MCF 10A (cell line): ENCODE measurements at places on chromosomes 1 and 21.

GRCh38 chr1:209732725-209733124, 23.1 kb upstream of the TRAF3IP3 start:
- DNase-seq: no peak

- no peak for DNase-seq
Observed at GRCh38 chr21:25912402-25912746, 177.6 kb downstream of the GABPA start.

DNA sequence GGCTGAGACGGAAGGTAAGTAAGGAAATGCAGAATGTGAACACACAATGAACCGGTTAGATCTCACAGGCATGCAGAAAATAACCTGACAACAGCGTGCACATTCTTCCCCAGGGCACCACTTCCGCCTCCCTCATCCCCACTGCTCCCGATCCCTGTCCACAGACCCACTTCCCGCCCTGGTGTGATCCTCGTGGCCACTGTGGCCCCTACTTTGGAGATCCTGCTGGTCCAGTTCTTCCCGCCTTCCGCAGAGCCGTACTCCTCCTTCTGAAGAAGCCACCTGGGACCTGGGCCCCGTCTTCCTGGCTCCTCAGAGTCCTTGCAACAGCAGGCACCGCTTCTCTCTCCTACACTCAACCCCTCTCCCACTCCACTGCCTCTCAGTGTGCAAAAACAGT, 1.4 kb upstream of the GSTM4 start:
- no peak for DNase-seq

DNA sequence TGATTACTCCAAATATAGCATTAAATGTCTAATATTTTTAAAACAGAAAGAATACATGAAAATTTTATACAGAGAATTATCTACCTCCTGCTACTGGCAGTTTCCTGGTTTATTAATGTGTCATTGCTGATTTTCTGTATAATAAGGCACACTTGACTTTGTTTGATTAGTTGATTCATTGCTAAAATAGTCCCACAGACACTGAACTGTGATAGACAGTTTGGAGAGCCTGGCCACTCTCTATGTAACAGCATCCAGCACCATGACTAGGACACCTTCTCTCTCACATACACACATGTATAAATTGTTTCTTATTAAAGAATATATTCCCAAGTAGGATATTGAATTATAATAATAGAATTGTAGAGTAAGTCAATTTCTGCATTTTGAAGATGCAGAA, 368.5 kb upstream of the SNX7 start:
- no peak for DNase-seq

- no peak for DNase-seq
Observed at GRCh38 chr1:97660431-97661105, 260.3 kb downstream of the DPYD start.

GRCh38 chr1:45785583-45785982, 17.8 kb upstream of the MAST2 start:
- DNase-seq: no peak

DNA sequence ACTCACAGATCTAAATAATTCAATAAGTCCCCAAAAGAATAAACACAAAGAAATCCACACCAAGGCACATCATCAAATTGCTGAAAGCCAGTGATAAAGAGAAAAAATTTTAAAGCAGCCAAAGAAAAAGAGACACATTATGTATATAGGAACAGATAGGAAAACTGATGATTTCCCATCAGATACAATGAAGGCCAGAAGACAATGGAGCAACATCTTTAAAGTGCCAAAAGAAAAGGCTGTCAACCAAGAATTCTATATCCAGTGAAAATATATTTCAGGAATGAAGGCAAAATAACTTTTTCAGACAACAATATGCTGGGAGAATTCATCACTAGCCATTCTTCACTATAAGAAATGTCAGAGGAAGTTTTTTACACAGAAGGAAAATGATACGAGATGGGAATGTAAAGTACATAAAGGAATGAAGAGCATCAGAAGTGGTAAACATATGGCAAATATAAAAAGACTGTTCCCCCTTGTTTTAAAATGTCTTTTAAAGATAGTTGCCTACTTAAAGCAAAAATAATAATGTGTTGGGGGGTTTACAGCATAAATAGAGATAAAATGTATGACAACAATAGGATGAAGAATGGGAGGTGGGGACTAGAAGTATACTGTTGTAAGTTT, 9.4 kb upstream of the MYOG start:
- DNase-seq: no peak

DNA sequence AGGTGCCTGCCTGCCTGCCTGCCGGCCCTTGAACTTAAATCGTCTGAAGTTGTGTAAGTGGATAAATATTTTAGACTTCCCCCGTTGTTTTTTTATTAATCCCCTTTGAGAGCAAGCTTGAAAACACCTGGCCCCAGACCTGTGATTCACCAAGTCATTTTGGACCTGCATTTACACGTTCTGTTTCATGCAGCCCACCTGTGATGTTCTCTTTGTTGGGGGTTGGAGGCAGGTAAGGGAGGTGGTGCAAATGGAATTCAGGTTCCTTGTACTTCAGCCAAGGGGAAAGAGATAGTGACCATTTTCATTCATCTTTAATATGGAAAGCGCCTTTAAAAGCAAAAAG, 1.2 kb downstream of the SLC37A1 start:
- no peak for DNase-seq

- DNase-seq: peak; percentile 1
Observed at GRCh38 chr1:34406833-34407539, 230.3 kb downstream of the C1orf94 start.

GRCh38 chr1:22234476-22235030, 91.7 kb upstream of the WNT4 start:
- no peak for DNase-seq

DNA sequence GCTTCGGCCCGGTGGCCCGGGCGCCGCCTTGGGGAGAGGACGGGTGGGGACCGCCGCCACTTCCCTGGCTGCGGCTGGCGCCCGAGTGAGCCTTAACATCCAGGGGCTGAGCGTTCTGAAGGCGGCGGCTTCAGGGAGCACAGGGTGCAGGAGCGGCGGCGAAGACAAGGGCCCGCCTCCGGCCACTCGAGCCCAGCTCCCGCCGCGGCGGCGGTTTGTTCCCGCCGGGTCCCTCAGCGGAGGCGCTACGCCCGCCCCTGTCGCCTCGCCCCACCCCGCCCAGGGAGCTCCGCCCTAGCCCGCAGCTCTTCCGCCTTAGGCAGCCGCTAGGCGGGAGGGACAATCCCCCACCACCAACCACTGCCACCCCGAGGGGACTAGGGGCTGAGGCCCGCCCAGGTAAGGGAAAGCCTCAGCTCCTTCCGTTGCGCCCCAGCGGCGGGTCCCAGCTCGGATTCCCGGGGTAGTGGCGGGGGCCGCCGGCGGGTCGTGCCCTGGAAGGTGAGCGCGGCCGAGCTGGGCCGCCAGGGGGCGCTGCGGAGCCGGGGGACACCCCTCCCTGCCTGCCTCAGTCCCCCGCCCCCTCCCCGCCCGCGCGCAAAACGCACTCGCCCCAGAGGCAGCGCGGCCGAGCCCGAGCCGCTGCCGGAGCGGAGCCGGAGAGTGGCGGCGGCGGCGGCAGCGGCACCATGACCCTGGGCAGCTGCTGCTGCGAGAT, at the start of gene FOXD2:
TSS of gene FOXD2 (plus strand) at position 598 of the 718 bp plus-strand sequence. CDS start at position 690, 92 bp downstream.
- DNase-seq: peak; percentile 86

DNA sequence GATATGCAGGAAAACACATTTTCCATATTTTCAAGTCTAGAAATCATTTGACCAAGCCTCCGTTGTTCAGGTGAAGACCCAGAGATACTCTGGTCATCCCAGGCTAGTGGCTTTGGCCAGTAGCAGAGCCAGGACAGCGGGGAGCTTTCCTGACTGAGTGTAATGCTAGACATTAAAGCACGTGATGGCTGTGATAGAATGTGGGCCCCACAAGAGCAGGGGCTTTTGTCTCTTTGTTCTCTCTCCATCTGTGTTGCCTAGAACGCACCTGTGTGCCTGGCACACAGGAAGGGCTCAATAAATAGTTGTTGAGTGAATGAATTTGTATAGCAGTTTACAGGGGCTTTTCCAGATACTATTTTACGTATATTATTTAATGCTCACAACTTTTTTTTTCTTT, 9.0 kb upstream of the CORT start:
- DNase-seq: no peak

DNA sequence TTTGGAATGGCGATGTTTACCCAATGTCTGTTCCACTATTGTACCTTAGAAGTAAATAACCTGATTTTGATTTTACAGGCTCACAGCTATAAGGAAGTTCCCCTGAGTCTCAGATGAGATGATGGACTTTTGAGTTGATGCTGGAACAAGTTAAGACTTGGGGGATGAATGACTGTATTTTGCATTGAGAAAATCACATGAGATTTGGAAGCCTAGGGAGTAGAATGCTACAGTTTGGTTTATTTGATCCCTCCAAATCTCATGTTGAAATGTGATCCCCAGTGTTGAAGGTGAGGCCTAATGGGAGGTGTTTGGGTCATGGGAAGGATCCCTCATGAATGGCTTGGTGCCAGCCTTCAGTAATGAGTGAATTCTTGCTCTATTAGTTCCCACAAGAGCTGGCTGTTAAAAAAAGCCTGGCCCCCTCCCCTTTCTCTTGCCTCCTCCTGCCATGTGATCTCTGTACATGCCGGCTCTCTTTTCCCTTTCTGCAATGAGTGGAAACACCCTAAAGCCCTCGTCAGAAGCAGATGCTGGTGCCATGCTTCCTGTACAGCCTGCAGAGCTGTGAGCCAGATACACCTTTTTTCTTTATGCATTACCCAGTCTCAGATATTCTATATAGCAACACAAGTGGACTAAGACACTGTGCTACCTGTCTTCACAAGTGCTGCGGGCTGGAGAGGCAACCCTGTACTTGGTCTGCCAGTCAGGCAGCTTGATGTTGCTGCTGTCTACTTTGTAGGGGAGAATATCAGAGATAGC, 77.0 kb upstream of the TLR5 start:
- no peak for DNase-seq

GRCh38 chr1:167082511-167083027, 7.6 kb downstream of the GPA33 start:
- peak; percentile 38 for DNase-seq

- DNase-seq: no peak
Observed at GRCh38 chr1:17861685-17862084, 106.6 kb downstream of the ACTL8 start.

- DNase-seq: peak; percentile 46
Observed at GRCh38 chr1:201016211-201016651, 7.3 kb downstream of the KIF21B start.

- DNase-seq: no peak
Observed at GRCh38 chr1:87240661-87241285, 87.9 kb upstream of the LMO4 start.

DNA sequence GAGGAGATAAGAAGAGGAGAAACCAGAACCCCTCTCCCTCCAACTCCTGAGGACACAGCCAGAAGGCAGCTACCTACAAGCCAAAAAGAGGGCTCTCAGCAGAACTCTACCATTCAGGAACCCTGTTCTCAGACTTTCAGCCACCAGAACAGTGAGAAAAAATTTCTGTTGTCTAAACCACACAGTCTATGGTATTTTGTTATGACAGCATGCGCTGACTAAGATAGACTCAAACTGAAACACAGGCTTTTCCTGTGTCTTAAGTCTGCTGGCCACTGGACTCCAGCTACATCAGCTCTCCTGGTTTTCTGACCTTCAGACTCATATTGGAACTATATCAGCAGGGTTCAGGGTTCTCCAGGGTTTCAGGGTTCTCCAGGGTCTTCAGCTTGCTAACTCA, 126.5 kb upstream of the TNFSF4 start:
- DNase-seq: no peak

GRCh38 chr1:14745789-14746188, 147.3 kb downstream of the KAZN start:
- DNase-seq: no peak

GRCh38 chr1:66867501-66867900, 57.2 kb downstream of the DNAI4 start:
- no peak for DNase-seq

DNA sequence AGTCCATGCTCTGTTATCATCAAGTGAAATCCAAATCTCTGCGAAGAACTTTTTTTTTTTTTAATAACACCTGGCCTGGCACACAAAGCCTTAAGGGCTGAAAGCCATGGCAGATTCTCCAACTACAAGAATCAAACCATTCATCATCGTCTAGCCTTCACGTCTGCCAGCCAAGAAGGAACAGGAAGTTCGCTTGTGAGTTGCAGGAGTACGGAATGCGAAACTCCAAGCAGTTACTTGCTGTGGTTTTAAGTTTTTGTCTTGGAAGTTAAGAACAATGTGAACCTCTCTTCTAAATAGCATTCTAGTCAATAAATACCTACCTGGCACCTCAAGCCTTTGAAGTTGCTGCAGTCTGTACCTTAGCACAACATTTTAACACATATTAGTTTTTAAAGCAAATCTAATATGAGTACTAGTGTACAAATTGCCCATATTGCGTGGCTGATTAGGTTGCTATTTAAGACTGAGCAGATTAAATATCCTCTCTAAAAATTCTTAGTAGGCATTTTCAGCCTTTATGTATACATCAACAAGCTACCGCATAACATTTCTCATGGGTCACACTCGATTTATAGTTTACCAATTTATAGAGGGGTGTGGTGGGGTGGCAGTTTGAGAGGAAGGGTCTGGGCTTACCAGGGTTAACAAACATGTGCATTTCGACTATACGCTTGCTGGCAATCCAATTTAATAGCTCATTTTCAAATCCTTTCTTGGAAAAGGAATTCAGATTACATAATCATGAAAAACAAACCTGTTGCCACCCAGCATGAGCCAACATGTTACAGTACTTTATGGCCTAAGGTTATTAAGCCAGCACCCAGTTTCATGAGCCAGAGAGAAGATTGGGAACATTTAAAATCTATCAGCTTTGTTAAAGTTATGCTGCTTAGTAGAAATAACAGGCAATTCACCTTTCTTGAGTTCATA, 22.2 kb upstream of the PTPN14 start:
- peak; percentile 97 for DNase-seq

DNA sequence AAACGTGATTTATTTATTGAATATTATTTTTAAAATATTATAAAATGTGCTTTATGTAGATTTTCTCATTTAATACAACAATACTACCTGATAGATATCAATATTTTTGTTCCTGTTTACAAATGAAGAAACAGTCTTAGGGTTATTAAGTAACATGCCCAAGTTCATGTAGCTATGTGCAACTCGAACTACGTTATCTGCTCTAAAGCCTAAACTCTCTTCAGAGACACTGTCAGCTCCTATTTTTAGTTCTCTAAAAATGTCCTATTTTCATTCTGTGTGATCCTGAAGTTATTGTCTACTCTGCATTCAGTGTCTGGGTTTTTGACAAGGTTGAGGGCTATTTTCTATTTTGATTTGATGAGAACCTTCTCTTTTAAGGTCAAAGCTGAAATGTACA, 550.1 kb upstream of the B3GALT2 start:
- no peak for DNase-seq

DNA sequence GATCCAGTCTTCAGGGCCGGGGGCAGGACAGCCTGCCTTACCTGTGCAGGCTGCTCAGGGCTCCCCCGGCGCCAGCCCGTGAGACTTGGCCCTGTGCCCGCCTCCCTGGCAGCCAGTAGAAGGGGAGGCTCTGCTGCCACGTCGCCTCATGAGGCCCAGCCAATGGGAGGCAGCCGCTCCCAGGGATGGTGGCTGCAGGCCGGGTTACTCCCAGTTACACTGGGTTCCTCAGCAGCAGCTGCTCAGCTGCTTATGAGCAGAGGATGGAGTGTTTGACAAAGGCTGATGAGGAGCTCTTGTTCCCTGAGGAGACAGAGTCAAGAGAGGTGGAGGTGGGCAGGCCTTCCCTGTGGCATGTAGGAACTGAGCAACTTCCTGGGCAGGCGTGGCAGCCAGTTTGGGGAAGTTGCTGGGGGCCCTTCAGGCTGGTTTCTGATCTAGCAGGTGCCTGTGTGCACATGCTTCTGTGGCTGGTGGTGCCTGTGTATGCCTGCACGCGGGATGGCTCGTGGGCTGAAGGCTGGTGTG, 5.5 kb downstream of the MFSD2A start:
- peak; percentile 84 for DNase-seq

- DNase-seq: no peak
Observed at GRCh38 chr1:67888216-67889106, 55.2 kb upstream of the GNG12 start.
